ENCODE measurements at places on chromosomes 16 and 17.

DNA sequence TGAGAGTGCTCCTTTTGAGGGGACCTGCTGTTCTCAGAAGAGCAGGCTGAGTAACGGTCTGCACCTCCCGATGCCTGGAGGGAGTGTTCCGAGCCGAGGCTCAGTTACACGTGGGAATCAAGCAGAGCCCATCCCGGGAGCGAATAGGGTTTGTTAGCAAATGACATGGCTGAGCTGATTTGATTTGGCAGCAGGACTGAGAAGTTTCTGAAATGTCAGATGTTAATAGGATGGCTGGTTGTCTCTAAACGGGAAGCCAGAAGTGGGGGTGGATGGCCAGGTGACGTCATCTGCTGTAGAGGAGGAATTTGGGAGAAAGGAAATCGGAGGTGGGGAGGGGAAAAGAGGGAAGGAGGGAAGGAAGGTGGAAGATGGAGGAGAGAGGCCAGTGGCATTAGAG, 128.0 kb downstream of the RAP1GAP2 start:
- peak; percentile 73 for DNase-seq

GRCh38 chr16:87959391-87959990, 8.3 kb downstream of the BANP start:
- no peak for DNase-seq

DNA sequence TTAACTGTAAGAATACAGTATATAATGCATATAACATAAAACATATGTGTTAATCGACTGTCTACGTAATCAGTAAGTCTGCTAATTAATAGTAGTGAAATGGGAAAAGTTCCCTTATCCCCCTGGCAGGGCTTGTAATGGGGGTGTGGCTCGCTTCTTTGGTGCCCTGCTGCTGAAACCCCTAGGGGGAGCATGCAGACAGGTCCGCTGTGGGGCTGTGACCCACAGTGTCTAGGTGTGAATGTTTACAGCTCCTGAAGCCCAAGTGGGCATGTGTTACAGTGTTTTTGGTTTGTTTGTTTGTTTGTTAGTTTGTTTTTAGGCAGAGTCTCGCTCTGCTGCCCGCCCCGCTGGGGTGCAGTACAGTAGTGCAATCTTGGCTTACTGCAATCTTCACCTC, 495.7 kb downstream of the SHISA9 start:
- DNase-seq = peak; percentile 27

DNA sequence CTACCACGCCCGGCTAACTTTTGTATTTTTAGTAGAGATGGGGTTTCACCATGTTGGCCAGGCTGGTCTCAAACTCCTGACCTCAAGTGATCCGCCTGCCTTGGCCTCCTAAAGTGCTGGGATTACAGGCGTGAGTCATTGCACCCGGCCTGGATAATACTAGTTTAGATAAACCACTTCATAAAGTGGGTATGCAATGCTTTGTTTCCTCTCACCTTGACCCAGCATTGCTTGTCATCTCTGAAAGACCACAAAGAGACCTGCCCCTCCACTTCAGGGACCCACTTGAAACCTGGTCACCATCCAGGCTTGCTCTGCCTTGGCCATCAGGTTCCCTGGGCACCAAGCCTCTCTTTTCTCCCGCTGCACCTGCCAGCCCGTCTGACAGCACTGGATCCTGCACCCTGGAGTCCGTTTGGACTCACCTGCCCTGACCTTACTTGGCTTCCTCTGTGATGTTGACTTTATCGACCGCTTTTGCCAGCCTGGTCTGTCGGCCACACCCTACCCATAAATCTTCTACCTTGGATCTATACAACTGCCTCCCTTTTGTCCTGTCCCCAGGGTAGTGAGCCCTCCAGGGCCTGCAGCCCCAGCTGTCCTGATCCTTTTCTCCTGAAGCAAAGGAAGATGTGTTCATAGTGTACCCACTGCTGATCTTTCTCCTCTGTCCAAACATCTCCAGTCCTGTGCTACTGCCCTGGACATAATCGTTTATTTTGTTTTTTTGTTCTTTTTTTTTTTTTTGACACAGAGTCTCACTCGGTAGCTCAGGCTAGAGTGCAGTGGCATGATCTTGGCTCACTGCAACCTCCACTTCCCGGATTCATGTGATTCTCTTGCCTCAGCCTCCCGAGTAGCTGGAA, 12.7 kb upstream of the ZG16 start:
- DNase-seq = no peak

DNA sequence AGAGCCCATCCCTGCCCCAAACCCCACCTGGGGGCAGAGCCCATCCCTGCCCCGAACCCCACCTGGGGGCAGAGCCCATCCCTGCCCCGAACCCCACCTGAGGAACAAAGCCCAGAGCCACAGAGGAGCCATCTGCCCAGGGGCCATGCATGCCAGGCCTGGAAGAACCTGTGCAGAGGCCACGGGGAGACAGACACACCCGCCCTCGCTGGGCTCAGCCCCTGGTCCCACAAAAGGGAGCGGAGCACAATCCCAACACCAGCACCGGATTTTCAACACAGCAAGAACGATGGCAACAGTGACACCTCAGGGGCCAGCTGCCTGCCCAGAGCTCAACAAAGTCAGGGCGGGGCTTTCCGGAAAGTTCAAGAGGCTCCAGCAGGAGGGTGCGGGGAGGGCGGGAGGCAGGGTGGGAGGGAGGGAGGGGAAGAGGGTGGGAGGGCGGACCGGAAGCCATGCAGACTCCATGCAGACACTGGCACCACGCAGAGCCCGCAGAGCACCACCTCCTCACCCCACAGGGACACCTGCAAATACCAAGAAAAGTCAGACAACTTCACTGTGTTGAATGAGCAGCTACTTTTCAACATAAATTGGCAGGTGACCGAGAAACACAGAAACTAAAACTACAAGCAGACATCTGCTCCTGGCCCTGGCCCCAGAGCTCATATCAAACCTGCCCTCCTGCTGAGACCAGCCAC, 27.9 kb upstream of the C16orf95 start:
- peak; percentile 36 for DNase-seq

- no peak for DNase-seq
These were observed 12.5 kb downstream of the CEP295NL start for GRCh38 chr17:78890498-78890897.

DNA sequence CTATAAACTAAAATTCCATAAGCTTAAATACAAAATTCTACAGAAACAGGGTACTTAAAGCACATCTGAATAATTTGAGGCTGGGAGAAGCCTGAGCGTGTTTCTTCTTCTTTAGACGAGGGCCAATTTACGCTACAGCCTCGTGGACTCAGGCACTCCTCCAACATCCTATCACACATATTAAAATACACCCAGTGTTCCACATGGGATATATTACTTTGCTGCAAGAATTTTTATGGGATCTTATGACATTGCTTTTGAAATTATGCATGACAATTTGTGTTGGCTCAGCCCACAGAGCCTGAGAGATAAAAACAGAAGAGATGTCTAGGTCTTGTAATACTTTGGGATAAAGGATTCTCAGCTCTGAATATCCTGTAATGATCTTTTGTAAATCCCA, 3.5 kb upstream of the TANGO6 start:
- DNase-seq = no peak

DNA sequence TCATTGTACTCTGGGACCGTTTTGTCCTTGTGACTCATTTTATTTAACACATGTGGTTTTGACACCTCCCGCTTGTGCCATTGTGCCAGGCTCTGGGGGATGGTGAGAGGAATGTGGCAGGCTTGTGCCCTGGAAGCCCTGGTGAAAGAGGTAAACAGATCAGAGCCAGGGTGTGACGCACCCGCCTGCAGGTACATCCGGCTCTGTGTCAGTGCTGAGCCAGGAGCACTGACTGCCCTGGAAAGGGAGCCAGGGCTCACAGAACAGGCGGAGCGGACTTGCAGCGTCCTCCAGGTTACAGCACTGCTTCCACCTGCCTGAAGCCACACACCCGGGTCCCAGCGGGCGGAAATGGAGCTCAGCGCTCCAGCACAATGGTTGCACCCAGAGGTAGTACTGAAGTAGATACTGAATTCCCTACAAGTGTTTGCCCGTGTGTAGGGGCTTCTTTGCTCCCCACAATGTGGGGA, 30.6 kb downstream of the CDRT15 start:
- DNase-seq = peak; percentile 17

- no peak for DNase-seq
These were observed 138.0 kb upstream of the HS3ST2 start for GRCh38 chr16:22675745-22676540.

DNA sequence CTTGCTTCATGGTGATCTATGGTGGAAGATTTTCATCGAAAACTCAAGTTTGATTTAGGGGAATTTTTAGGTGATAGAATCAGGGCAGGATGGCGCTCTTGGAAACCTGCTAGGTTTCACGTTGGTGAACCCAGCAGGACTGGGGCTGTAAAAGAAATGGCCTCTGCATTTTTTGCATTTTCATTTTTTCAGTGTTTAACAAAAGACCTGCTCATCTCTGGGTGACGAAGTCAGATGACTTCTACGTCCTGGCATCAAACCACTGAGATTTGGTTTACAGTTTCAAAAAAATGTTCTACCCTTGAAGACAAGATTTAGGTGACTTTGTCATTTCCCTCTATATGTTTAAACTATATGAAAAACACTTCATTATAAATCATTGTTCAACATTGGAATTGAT, 1.9 kb downstream of the PGS1 start:
- DNase-seq = no peak

DNA sequence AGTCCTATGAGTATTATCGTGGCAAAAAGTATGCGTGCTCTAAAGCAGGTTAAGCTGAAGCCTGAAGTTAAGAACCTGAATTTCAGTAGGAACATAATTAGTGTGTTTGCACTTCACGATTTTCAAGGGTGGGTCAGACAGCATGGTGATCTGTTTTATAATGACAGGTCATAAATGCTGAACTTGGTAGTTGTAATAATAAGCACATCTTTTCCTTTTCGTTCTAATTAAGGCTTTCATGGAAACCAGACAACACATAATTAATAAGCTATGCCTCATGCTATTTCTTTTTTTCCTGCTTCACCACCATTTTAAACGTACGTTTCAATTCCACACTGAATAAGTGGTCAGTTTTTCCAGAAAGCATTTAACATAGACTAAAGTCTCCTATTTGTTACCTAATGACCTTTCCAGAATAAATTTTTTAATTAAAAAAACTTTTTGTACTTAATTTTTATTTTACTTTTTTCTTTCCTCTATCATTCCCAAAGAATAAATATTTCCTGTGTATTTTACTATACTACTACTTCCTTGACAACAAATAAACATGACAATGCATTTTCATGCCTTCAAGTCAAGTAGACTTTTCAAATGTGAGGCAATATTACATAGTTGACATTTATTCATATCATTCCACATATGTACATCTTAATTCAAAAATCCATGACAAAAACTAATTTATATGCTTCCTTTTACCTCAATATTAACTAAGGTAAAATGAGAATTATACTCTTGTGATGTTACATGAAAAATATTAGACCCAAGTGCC, 22.4 kb downstream of the CMC2 start:
- no peak for DNase-seq

GRCh38 chr16:4925791-4926190, 11.2 kb downstream of the PPL start:
- DNase-seq = no peak

DNA sequence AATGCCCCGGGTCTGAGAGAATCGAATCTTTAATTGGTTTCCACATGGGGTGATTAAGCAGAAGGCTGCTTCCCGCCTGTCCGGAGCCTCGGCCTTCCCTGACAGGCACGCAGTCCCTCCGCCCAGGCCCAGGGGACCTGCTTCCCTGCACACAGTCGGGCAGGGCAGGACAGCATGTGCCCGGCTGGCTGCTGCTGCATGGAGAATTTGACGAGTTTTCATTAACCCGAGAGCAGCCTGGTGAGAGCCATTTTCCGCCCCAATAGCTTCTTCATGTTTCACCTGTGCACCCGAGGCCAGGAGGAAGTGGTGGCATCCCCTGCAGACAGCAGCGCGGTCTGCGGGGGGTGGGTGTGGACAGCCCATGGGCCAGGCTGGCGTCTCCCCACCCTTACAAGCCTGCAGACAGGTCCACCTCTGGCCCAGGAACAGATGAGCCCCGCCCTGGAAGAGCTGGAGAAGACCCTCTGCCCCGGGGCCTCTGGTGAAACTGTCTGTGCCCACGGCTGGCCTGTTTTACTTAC, 67.0 kb downstream of the KLHDC4 start:
- DNase-seq = no peak

DNA sequence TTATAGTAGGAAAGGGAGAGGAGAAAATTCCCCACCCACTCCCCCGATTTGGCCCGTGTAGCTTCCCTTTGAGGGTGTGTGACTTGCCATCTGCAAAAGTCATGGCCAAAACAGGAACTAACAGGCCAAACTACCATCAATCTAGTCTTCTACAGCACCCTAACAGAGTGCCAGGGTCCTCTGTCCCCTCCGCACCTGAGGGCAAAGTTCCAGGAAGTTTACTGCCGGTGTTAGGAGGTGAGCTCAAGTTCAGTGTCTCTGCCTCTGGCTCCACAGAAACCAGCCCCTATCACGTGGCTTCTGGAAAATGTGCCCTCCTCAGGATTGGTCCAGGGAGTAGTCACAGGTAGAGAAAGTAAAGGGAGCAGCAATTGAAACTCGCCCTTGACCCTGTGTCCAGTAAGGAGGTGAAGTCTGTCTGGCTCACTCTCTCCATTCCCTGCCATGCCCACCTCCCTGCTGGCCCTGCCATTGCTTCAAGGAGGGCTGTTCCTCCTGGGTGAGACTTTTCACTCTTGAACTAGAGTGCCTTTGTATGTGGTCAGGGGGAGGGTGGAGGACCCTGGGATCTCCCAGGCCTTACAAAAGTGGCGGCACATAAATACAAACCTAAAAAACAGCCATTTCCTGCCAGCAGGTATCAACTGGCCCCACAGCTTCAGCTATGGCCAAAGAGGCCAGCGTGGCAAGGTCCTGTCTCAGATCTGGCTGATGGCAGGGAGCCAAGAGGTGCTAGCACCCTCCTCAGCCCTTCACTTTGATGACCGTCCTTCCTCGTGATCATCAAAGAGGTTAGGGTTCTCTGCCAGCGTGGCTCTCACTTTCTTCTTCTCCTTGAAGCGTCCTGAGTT, 5.3 kb downstream of the PRR15L start:
- DNase-seq = no peak

- DNase-seq = no peak
These were observed 46.4 kb downstream of the GDPD1 start for GRCh38 chr17:59266745-59267144.

DNA sequence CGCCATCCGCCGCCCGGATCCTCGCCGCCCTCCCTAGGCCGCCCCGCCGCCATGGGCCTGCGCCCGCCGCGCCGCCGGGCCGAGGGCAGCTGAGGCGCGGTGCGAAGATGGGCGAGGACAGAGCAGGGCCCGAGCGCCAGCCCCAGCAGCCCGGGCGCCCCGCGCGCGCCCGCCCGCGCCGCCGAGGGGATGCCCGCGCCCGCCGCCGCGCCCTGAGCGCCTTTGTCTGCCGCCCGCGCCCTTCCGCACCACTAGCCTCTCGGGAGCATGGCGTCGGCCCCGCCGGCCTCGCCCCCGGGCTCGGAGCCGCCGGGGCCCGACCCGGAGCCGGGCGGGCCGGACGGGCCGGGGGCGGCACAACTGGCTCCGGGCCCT, 278 bp downstream of the RAB11FIP3 start:
- peak; percentile 55 for DNase-seq

DNA sequence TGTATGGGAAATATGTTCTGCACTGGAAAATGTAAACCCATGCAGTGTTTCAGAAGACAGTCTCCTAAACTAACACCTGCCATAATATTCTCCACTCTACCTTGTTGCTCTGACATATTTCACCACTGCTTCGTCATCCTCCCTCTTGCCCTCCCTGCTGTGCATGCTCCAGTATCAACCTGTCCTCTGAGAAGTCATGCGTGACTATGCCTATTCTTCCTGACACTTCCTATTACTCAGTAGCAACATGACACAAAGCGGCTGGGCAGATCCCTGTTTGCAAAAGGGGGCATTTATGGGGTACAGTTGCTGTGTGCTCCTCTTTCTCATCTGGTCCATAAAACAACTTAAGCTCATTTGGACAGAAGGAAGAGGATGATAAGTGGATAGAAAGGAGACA, 805.6 kb upstream of the EEF2KMT start:
- no peak for DNase-seq

GRCh38 chr17:17959520-17960361, 12.5 kb downstream of the TOM1L2 start:
- DNase-seq = no peak

All from GM23338 (cell line).